ENCODE measurements at places on chromosomes 2 and 18.

GRCh38 chr2:34729845-34730244 is 1130.7 kb upstream of the FAM98A start:
- DNase-seq: no peak

DNA sequence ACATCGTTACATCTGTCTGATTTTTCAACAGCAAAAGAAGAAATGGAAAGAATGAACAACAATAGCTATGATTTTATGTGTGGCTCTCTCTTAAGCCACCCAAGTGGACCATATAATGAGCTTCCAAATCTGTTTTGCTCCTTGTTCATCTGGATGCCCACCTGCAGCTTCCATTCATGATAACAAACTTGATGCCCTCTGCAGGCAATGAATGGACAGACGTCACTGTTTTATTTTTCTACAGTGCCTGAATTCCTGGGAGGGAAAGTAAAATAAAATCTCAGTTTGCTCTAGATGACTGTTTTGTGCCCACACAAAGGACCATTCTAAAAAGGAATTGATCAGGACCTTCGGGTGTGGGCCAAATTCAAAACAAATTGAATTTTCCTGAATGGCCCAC is 5.0 kb downstream of the MREG start:
- DNase-seq: no peak

DNA sequence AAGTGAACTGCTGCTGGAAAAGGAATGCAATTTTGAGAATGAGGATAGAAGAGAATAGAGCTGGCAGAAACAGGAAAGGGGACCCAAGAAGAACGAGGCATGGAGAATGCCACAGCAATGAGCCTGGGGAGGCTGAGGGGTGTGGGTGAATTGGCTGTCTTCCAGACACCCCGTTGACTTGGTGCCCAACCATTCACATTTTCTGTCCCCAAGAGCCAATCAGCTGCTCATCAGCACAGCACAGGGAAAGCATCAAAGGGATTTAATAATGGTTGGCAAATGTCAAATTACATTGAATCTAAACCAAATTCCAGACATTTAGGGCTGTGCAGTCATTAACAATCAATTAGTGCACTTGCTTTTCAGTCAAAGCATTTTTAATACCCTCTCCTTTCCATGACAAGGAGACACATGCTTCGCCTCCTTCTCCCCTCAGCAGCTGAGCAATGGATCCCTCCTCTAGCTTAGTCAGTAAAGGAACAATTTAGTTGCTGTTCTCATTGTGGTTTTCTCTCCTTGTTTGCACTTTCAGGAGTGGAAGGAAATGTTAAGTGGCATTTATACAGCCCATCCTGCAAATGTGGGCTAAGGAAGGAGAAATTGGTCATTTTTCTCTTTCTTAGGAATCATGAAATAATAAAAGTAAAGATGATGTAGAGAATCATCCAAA is 98.8 kb downstream of the KLF7 start:
- DNase-seq: no peak

DNA sequence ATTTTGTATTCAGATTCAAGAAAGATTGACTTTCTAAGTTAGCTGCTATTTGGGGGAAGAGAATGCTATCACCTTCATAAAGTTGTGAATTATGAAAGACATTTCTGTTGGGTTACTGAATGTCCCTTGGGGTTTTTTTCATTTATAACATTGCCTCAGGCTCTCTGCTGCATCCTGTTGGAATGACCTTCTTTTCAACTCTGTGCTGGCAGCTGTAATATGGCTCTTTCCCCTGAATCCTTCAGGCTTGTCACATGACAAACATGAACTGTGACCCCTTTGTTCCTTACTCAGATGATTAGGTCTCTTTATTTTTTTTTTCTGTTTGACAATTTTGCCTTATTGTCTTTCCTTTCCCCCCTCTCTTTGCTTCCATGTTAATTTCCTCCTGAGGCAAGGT is 159.8 kb downstream of the TAF4B start:
- DNase-seq: no peak

- no peak for DNase-seq
Measured at GRCh38 chr2:152307863-152308262, 27.1 kb upstream of the FMNL2 start.

DNA sequence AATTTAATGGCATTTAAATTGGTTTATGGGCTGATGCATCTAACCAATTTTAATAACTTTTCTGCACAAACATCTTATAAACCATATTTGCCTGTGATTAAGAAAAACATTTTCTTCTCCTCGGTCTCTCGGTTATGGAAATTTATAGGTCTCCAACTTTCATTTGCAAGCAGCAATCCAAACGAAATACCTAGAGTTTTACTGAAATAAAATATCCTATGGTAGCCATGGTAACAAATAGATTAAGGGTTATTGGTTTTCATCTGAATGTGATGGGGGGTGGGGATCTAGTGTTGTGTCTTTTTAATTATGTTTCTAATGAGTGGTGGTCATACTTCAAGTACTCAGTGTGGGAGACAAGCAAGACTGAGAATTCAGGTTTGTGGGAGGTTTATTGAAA is 2.9 kb downstream of the KLHL29 start:
- no peak for DNase-seq

- no peak for DNase-seq
Measured at GRCh38 chr2:67755156-67755882, 307.5 kb downstream of the C1D start.

GRCh38 chr2:212052412-212053159 is 486.0 kb downstream of the ERBB4 start:
- DNase-seq: no peak

Measured in CD4-positive, alpha-beta T cell treated with Interleukin-15 for 1 hour (primary cell).